ENCODE measurements at places on chromosomes 1 and 21. TPM values are rescaled to one million over a fixed set of nuclear protein-coding genes. Genes with fewer than 3 reads are reported as not detected.
A peak's percentile ranks its signal among the peaks of the same experiment; 100 is the strongest.

The MTARC1 gene
- 16.0 TPM for polyA plus RNA-seq

- peaks cover 20% of the 10 kb centered on the region for H3K36me3 ChIP-seq
- H3K27ac ChIP-seq: no peak overlapping the region
- H3K4me3 ChIP-seq: no peak overlapping the region
- no peaks in the 10 kb centered on the region for H3K27me3 ChIP-seq
These were observed 76.3 kb downstream of the OBSCN start for GRCh38 chr1:228284148-228284495.

DNA sequence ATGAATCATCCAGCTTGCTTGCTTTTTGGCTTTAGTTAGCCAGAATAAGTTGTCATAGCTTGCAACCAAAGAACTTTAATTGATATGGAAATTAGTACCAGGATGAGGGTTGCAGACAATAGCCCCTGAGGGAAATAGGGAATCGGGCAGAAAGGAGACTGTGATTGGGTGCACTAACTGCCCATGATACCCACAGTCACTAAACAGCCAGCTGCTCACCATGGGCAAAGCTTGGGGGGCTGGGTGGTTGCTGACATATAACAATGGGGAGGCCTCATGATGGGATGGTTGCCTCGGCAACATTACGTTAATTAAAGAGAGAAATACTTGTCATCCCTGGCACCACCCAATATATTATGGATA, 17.8 kb upstream of the PLA2G2E start:
- DNase-seq: no peak
- no peak overlapping the region for H3K27ac ChIP-seq
- no peaks in the 10 kb centered on the region for H3K27me3 ChIP-seq
- H3K4me1 ChIP-seq: no peaks in the 10 kb centered on the region
- H3K36me3 ChIP-seq: no peaks in the 10 kb centered on the region

GRCh38 chr21:25909341-25909740, 174.6 kb downstream of the GABPA start:
- H3K4me1 ChIP-seq: no peaks in the 10 kb centered on the region
- H3K27ac ChIP-seq: no peak overlapping the region
- no peak for DNase-seq
- H3K4me3 ChIP-seq: no peak overlapping the region
- H3K36me3 ChIP-seq: peaks cover 23% of the 10 kb centered on the region

The C1orf53 gene
- polyA plus RNA-seq: 1.3 TPM

- H3K36me3 ChIP-seq: no peaks in the 10 kb centered on the region
- H3K4me1 ChIP-seq: no peaks in the 10 kb centered on the region
- no peaks in the 10 kb centered on the region for H3K27me3 ChIP-seq
- DNase-seq: no peak
- H3K4me3 ChIP-seq: no peak overlapping the region
These were observed 25.9 kb downstream of the S100A6 start for GRCh38 chr1:153509729-153510354.

GRCh38 chr1:28602536-28603439, 10.7 kb downstream of the RAB42 start:
- DNase-seq: no peak
- H3K27ac ChIP-seq: no peak overlapping the region
- peaks cover 3% of the 10 kb centered on the region for H3K36me3 ChIP-seq
- H3K4me3 ChIP-seq: no peak overlapping the region
- H3K27me3 ChIP-seq: no peaks in the 10 kb centered on the region

DNA sequence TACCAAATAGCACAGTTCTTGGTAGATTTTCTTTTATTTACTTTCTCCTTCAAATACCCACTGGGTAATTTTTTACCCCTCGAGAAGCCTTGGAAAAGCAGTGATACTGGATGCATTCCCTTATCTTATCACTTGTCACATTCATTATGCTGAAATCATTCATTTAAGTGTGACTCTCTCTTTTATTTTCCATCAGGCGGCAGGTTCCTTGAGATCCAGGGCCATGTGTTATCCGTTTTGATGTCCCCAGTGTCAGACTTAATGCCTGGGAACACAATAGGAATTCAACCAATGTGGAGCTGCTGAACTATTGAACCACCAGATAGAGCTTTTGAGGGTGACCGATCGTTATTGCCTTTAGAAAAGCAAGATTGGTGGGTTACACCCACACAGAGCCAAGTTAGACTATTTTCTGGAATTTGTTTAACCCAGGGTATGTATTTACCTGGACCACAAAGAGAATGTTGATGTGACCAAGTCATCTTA, 51.5 kb upstream of the ATP5PO start:
- peaks cover 6% of the 10 kb centered on the region for H3K4me1 ChIP-seq
- no peak overlapping the region for H3K4me3 ChIP-seq
- no peak for DNase-seq
- H3K27me3 ChIP-seq: no peaks in the 10 kb centered on the region
- no peaks in the 10 kb centered on the region for H3K36me3 ChIP-seq

The LCE1B gene
- polyA plus RNA-seq: not detected

DNA sequence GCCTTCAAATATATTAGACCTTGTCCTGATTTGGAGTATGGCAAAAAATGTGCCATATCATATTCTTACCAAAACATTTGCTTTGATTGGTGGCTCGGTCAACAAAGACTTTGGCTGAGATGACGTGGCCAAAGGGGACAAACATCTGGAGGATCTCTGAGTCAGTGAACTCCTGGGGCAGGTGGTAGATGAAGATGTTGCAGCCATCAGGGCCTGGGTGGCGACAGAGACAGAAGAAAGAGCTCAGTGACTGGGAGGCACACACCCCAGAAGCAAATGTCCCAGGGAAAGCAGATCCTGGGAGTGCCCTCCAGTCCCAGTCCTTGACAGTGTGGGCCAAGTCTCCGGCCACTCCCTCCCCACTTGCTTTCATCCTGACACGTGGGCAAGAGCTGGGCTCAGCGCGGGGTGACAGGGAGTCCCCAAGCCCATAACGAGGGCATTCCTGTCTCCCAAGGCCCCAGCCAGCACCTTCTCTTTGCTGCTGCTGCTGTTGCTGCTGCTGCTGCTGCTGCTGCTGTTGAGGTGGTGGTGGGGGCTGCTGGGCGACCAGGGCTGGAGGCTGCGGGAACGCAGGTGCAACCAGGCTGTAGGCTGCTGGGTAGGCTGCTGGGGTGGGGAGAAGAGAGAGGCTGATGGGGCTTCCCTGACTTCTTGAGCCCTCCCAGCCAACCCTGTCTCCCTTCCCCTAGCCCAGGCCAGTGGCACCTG, 10.7 kb downstream of the CELF3 start:
- peaks cover 4% of the 10 kb centered on the region for H3K36me3 ChIP-seq
- H3K27me3 ChIP-seq: no peaks in the 10 kb centered on the region
- H3K4me1 ChIP-seq: no peaks in the 10 kb centered on the region

DNA sequence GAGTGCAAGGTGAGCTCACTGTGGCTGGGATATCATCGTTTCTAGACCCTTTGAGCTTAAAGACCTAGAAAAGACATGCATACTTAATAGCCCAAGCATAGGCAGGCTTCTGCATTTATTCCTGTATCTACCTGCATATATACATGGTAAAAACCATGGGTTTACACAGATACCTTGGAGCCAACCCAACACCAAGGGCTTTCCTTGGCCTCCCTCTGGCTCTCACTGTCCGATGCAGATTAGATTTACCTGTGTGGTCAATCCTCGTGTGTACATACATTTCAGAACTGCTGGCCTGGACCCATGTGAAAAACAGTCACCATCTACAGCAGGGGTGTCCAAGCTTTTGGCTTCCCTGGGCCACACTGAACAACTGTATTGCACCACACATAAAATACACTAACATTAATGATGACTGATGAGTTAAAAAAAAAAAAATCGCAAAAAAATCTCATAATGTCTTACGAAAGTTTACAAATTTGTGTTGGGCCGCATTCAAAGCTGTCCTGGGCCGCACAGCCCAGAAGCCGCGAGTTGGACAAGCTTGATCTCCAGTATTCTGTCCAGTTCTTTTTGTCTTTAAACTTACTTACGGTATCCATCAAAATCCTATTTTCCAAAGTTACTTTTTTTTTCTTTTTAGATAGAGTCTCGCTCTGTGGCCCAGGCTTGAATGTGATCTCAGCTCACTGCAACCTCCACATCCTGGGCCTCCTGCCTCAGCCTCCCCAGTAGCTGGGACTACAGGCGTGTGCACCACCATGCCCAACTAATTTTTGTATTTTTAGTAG, 43.5 kb downstream of the WDR4 start:
- peaks cover 8% of the 10 kb centered on the region for H3K36me3 ChIP-seq
- H3K4me1 ChIP-seq: peaks cover 6% of the 10 kb centered on the region
- no peak overlapping the region for H3K27ac ChIP-seq
- H3K27me3 ChIP-seq: no peaks in the 10 kb centered on the region
- no peak for DNase-seq
- H3K4me3 ChIP-seq: no peak overlapping the region

DNA sequence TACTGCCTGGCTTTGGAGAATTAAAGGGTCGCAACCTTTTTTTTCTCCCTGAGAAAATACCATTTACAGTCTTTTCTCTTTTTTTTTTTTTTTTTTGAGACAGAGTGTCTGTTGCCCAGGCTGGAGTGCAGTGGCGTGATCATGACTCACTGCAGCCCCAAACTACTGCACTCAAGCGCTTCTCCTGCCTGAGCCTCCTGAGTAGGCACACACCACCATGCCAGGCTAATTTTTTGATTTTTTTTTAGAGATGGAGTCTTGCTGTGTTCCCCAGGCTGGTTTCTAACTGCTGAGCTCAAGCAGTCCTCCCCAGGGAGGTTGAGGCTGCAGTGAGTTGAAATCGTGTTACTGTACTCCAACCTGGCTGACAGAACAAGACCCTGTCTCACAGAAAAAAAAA, 24.6 kb downstream of the UBE4B start:
- H3K4me1 ChIP-seq: no peaks in the 10 kb centered on the region
- no peaks in the 10 kb centered on the region for H3K27me3 ChIP-seq
- no peak overlapping the region for H3K27ac ChIP-seq
- no peak for DNase-seq
- no peaks in the 10 kb centered on the region for H3K36me3 ChIP-seq

The COQ8A gene
- 40.2 TPM for polyA plus RNA-seq

DNA sequence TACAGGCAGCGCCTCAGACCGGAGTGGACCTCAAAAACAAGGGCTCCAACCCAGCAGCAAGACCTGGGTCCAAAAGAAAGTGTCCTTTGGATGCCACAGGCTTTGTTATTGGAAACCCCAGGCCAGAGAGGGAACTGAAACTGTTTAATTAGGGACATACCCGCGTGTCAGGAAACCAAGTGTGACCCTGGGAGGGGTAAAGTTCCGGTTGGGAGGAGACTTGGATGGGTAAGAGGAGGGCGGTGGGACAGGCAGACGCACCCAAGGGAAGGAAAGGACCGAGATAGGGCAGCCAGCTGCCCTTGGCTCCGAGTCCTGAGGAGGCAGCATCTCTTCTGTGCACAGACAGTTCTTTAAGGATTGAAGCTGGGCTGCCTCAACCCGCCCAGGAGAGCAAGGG, 71.4 kb downstream of the CDC7 start:
- H3K27ac ChIP-seq: no peak overlapping the region
- no peak for DNase-seq
- H3K4me1 ChIP-seq: no peaks in the 10 kb centered on the region

DNA sequence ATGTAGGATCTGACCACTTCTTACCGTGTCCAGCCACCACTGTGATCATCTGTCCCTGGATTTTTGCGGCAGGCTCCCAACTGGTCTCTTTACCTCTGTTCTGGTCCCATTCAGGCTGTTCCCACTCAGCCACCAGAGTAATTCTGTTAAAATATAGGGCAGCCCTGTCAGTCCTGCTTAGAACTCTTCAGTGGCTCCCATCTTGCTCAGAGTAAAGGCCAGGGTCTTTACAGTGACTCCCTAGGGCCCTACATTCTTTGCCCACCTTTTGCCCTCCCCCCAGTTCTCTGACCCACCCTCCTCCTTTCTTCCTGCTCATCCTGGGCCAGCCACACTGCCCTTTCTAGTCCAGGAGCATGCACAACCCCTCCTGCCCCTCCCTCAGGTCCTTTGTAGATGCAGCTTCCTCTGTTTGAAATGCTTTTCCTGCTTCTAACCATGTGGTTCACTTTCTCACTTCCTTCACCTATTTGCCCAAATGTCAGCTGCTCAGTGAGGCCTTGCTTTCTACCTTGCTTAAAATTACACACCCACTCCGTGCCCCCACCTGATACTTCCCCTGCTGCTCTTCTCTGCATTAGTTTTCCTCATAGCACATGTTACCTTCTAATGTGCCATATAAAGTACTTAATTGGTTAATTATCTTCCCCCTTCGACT, 7.8 kb downstream of the UBIAD1 start:
- no peaks in the 10 kb centered on the region for H3K36me3 ChIP-seq
- H3K4me3 ChIP-seq: no peak overlapping the region
- DNase-seq: no peak
- no peaks in the 10 kb centered on the region for H3K27me3 ChIP-seq

- DNase-seq: no peak
- no peak overlapping the region for H3K27ac ChIP-seq
- peaks cover 12% of the 10 kb centered on the region for H3K4me1 ChIP-seq
- H3K4me3 ChIP-seq: no peak overlapping the region
- H3K36me3 ChIP-seq: no peaks in the 10 kb centered on the region
- no peaks in the 10 kb centered on the region for H3K27me3 ChIP-seq
These were observed 75.4 kb downstream of the CACHD1 start for GRCh38 chr1:64545118-64545843.

- no peaks in the 10 kb centered on the region for H3K4me1 ChIP-seq
- H3K27me3 ChIP-seq: no peaks in the 10 kb centered on the region
- no peak overlapping the region for H3K27ac ChIP-seq
- H3K4me3 ChIP-seq: no peak overlapping the region
- no peaks in the 10 kb centered on the region for H3K36me3 ChIP-seq
These were observed 40.9 kb downstream of the TNFRSF9 start for GRCh38 chr1:7899741-7900140.

GRCh38 chr1:51799372-51799771, 79.2 kb downstream of the NRDC start:
- H3K27me3 ChIP-seq: no peaks in the 10 kb centered on the region
- no peaks in the 10 kb centered on the region for H3K4me1 ChIP-seq
- peaks cover 49% of the 10 kb centered on the region for H3K36me3 ChIP-seq

- H3K4me3 ChIP-seq: no peak overlapping the region
- DNase-seq: no peak
- H3K4me1 ChIP-seq: peaks cover 9% of the 10 kb centered on the region
These were observed 3.9 kb downstream of the NHLH1 start for GRCh38 chr1:160370561-160371345.

DNA sequence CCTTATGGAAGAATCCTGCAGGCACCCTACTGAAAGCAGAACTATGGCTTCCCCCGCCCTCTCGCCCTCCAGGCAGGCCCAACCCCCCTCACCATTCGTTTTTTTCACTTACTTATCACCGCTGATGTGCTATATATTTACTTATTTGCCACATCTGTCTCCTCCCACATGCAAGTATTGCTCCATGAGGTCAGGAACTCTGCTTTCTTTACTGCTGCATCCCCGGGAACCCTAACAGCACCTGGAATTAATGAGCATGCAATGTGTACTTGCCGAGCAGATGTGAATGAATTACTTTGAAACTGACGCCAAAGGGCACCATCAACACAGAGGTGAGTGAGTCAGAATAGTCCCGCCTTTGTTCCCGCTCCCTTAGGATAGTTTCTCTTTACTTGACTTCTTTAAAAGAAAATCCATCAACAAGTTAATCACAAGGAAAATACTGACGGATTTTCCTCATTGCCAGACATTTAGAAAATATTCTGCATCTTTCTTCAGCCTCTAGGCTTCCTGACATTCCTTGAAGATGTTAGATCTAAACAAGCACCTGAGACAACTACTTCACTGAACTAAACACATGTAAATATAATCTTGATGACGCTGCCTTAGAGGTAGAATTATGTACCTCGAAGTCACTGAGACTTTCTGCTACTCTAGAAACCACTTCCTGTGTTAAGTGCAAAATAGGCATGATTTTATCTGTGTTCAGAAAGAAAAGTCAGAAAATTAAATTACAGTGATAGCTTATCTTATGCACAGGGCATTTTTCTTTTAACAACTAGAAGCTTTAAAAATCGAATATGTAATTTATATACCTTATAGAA, 17.5 kb upstream of the RAB4A start:
- no peak for DNase-seq
- H3K36me3 ChIP-seq: no peaks in the 10 kb centered on the region
- 0 out of 2 replicates have a peak overlapping the region, but pooled peaks have one; percentile 3 for H3K27ac ChIP-seq
- H3K4me3 ChIP-seq: no peak overlapping the region

The LCE2C gene
- not detected for polyA plus RNA-seq
